ENCODE measurements at places on chromosomes 7 and 10.

- no peak for DNase-seq
Observed at GRCh38 chr7:47698386-47698785, 116.5 kb upstream of the TNS3 start.

- DNase-seq = no peak
Observed at GRCh38 chr10:128310971-128311658, 184.9 kb upstream of the MKI67 start.

DNA sequence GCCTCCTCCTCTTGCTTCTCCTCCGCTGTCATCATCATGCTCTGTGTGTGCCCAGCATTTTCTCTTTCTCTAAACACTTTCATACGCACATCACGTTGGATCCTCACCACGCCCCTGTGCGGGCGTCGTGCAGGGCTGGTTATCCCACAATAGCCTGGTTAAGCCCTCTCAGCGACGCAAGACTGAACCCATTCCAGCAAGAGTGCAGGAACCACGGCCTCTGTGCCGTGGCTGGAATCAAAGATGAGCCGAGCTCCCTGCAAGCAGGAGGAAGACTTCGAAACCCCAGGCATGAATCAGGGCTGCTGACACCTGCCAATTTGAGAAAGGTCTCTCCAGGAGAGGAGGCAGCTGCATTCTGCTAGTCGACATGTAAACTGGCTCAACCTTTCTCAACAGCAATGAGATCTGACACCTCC is 74.8 kb upstream of the FOXK1 start:
- no peak for DNase-seq

DNA sequence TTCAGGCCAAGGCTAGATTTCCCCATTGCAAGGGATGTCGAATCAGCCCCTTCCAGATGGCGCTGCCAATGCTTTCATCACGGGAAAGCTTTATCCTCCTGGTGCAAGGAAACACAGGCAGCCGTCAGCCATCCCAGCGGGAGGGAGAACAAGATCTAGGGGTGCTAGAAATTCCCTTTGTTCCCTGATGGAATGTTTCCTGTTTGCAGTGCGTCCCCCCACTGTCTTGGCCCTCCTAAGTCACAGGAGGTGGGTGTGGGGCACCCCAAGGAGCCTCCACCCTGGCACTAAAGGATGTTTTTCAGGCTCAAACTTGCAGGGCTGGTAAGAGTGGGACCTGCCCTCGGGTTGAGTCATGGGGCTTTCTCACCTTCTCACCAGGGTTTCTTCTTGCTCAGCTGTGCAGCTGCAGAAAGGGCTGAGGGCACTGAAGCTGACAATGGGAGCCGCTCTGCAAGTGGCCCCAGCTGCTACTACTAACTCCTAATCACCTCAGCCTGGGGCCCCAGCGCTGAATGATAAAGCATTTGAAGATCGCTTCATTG is 103.6 kb downstream of the PRPF18 start:
- no peak for DNase-seq

- DNase-seq = no peak
Observed at GRCh38 chr10:127999297-128000129, 92.6 kb downstream of the PTPRE start.

DNA sequence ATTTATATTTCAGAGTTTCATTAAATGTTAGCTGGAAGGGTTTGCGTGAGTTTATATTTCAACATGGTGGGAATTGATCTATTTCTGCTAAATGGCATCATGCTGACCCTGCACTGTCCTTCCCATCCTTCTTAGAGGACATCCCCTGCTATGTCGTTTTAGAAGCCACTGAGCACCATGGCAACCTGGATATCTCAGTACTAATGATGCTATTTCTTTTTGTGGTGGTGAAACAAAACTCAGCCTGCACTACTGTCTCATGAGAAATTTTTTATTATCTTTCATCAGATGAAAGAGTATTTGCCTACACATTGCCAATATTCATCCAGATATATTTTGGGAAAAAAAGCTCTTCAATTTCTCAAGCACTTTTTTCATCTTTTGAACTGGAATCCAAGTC is 12.1 kb downstream of the EPDR1 start:
- no peak for DNase-seq

DNA sequence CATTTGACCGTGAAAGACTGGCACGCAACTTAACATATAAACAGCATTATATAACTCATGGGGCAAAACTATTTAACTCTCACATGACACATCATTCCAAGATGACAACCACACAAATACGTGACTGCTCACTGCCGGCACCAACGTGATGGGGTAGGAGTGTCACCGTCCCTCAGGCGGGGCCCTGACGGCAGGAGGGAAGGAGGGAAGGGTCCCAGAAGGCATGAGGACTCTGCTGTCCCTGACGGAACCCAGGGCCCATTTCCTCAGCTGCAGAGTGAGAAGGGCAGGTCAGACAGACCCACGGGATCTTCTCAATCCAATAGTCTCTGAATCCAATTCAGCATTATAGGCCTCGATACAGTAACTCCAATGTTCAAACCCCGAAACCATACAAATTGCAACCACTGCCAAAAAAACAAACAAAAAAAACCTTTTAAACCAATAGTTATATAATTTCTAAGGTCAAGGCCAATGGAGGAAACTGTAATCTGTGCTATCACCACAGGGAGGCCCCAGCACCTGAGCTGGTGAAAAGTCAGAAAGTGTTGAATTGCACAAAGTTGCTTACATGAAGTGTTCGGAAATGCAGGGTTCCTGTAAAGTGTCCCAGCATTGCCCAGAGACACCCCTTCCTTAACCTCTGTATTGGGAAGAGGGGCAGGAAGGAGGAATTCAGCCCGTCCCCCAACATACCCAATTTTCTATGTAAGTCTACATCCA is 137.4 kb downstream of the TNS3 start:
- no peak for DNase-seq

DNA sequence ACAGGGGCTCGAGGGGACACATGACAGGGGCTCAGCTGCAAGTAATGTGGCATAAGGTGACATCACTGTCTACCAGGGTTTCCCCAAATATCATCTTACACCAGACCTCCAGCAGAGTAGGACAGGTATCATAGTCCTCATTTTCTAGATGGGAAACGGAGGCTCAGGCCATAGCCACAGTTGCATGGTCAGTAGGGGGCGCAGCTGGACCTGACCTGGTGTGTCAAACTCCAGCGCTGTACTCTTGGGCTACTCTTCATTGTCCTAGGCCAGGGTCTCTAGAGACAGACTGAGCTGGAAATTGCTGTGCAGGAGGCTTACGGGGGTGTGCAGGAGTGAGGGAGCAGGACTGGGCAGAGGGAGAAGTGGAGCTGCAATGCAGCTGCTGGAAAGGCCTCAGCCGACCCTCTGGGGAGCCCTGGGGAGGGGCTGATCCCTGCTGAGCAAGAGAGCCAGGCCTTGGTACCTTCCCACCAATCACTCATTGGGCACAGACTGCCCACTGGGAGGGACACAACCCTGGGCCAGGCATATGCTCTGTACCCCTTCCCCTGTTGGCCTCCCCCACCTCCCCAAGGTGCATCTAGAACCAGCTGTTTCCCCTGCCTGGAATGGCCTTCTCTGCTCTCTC is 89.9 kb downstream of the CDH23 start:
- DNase-seq = no peak

DNA sequence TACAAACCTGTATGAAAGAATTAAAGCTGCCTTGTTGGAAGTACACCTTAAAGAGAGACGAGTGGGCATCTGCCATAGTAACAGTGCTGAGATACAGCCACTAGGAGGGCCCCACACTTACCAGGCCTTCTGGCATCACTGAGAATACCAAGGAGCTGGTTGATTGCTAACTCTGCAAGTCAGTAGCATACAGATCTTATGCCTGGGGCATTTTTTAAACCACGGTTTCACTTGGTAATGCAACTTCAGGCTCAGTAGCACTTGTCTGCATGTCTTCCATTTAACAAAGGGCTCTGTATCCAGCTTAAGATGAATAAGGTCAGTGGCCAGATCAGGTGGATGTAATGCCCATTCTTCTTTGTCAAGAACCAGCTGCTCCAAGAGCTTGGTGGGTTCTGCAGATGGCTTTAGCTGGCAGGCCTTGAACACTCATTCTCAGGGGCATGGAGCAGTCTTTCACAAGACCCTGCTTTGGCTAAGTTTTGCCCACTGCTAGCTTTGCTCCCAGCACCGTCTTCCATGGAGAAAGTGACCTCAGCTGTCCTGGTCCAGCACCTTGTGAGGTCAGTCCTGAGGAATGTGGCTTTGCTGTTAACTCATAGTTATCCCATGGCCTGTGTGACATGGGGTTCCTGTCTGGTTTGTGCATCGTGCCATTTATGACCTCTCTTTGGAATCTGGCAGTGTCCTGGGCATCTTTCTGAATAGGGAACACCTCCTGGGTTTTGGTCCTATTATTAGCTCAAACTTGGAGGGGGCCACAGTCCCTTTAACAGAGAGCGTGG is 68.1 kb downstream of the BMPER start:
- no peak for DNase-seq

GRCh38 chr10:98463016-98463415 is 16.3 kb upstream of the HPS1 start:
- DNase-seq = no peak

DNA sequence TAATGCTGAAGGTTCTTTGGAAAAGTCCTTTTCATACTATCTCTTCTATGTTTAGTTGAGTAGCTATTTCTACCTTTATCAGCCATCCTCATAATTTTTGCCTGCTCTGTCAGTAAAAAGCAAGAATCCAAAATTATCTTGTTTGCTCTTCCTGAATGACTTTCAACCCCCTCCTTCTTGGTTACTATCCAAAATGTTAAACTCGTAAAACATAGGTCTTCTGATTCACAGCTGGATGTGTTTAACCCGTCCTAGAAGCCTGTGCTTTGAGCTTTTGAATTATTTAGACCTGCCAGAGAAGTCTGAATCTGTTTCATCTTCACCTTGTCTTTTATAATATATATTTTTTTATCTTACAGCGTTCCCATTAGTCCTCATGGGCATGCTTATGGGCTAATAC is 136.4 kb upstream of the MDFIC start:
- DNase-seq = no peak

DNA sequence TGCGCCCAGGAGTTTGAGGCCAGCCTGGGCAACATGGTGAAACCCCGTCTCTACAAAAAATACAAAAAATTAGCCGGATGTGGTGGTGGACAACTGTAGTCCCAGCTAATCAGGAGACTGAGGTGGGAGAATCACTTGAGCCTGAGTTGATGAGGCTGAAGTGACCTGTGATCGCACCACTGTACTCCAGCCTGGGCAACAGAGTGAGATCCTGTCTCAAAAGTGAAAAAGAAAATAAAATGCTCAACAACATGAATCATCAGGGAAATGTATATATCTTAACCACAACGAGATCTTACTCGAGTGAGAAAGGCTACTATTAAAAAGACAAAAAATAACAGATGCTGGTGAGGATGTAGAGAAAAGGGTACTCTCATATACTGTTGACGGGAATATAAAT is 72.7 kb downstream of the JMJD1C start:
- DNase-seq = no peak

DNA sequence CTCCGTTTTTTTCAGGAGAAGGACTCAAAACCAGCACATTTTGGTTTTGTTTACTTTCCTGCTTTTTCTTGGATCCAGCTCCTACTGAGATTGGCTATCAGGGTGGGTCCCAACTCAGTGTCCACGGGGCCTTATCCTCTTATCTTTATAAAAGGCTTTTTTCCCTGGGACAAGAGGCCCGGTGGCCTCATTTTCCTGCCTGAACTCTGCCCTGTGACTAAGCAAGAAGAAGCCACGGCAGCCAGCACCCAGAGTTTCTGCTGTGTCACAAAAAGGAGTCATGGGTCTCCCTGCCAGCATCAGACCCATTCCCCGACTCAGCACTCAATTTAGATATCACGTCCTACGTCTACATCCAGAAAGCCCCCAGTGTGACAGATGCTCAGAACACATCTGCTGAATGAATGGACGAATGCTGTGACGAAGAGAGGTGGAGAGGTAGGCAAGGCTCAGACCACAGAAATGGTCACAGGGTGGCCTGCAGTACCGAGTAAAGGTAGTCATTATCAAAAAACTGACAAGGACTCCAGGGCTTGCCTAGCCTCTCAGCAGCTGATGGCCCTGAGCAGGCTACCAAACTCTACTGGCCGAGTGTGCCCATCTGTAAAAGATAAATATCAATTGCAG is 16.7 kb downstream of the DLG5 start:
- DNase-seq = no peak

DNA sequence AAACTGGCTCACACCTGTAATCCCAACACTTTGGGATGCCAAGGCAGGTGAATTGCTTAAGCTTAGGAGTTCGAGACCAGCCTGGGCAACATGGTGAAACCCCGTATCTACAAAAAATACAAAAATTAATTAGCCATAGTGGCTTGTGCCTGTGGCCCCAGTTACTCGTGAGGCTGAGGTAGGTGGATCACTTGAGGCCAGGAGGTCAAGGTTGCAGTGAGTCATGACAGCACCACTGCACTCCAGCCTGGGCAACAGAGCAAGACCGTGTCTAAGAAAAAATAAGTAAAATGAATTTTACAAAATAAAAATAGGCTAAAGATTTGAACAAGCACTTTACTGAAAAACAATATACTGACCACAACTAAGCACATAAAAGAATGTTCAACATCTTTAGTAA is 9.8 kb upstream of the ORC5 start:
- no peak for DNase-seq

- DNase-seq = no peak
Observed at GRCh38 chr7:148241700-148242293, 348.8 kb upstream of the C7orf33 start.

GRCh38 chr7:152392254-152392653 is 43.5 kb downstream of the KMT2C start:
- DNase-seq = no peak

GRCh38 chr10:86954681-86955500 is 2.5 kb downstream of the MMRN2 start:
- no peak for DNase-seq

- DNase-seq = no peak
Observed at GRCh38 chr7:22613496-22613895, 113.5 kb upstream of the IL6 start.

GRCh38 chr7:97096661-97097060 is 20.8 kb upstream of the SDHAF3 start:
- DNase-seq = no peak

GRCh38 chr7:47484923-47485639 is 96.8 kb downstream of the TNS3 start:
- no peak for DNase-seq

- DNase-seq = no peak
Observed at GRCh38 chr10:117578999-117579590, 36.5 kb downstream of the EMX2 start.

DNA sequence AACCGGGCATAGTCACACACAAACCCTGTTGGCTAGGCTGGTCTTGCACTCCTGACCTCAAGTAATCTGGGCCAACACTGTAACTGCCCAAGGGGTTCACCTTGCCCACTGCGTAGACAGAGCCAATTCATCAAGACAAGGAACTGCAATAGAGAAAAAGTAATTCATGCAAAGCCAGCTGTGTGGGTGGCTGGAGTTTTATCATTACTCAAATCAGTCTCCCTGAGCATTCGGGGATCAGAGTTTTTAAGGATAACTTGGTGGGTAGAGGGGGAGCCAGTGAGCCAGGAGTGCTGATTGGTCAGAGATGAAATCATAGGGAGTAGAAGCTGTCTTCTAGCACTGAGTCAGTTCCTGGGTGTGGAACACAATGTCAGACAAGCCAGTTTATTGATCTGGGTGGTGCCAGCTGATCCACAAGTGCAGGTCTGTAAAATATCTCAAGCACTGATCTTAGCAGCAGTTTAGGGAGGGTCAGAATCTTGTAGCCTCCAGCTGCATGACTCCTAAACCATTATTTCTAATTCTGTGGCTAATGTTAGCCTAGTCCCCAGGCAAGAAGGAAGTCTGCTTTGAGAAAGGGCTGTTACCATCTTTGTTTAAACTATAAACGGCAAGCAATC is 15.6 kb upstream of the FXYD4 start:
- peak; percentile 24 for DNase-seq

Measured in HS-5 (cell line).